ENCODE measurements at places on chromosomes 3 and 15.

GRCh38 chr3:47577583-47578118, 1.0 kb downstream of the CSPG5 start:
- DNase-seq, result peak; percentile 38

DNA sequence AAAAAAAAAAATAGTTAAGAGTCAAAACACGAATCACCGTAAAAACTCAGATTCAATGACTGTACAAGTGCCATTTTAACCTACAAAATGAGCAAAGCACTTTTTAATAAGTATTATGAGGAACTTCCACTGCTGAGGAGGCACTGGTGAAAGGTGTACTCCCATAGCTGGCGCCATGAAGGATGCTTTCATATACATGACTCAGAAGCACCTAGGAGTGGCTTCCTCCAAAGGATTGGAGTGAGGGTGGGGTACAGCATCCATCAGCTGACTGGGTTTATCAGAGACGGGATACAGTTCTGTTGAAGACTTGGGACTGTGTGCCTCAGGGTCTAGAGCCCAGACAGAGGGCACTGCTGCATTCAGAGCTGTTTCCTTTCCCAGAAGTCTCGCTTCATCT, 60.9 kb upstream of the MEX3B start:
- DNase-seq, result no peak

- DNase-seq, result no peak
Observed at GRCh38 chr3:99330924-99331532, 307.4 kb upstream of the COL8A1 start.

DNA sequence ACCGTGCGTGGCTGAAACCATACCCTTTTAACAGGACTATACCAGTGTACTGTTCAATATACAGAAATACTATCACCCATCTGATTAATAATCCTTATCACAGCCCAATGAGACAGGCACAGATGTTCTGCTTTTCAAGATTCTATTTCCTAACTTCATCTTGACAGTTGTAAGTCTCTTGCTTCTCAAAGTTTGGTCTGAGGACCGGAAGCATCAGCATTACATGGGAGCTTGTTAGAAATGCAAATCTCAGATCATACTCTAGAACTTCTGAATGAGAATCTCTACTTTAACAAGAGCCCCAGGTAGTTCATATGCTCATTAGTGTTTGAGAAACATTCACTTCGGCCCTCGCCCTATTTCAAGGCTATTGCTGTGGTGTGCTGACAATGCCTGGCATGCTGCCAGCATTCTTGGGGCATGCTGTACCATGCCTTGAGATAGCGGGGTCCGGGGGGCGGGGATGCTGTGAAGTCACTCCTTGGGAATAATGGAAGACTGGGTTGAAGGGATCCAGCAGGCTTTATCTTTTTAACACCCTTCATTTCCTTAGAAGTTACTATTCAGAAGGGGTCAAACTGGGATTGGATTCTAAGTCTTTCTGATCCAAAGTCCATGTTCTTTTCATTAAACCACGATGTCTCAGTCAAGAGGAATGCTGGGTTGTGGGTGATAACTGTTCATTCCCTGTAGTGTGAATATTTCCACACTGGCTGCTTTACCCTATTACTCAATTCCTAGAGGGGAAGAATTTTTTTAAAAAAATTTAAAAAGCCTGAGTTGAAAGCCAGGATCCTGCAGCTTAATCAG, 194.7 kb downstream of the LPP start:
- peak; percentile 65 for DNase-seq

DNA sequence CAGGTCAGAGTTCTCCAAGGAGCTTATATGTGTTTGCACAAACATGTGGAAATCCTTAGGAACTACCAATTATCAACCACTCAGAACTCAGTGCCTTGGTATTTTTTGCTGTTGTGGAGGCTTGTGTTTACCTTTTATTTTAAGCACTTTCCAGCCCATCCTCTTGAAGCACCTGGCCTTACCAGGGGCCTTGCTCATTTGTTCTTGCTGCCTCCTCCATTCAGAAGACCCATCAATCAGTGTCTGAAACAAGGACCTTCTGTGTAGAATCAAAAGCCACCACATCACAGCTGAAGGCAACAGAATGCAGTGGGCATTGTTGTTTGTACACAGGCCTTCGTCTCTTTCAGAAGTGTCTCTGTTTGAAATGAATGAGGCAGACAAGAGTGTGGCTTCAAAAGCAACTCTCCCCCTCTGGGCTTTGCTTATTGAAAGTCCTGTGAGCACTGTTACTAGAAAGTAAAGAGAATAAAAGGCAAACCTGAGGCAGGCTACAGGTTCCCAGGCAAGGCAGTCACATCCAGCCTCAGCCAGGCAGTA, 24.5 kb upstream of the LIPC start:
- DNase-seq, result no peak

DNA sequence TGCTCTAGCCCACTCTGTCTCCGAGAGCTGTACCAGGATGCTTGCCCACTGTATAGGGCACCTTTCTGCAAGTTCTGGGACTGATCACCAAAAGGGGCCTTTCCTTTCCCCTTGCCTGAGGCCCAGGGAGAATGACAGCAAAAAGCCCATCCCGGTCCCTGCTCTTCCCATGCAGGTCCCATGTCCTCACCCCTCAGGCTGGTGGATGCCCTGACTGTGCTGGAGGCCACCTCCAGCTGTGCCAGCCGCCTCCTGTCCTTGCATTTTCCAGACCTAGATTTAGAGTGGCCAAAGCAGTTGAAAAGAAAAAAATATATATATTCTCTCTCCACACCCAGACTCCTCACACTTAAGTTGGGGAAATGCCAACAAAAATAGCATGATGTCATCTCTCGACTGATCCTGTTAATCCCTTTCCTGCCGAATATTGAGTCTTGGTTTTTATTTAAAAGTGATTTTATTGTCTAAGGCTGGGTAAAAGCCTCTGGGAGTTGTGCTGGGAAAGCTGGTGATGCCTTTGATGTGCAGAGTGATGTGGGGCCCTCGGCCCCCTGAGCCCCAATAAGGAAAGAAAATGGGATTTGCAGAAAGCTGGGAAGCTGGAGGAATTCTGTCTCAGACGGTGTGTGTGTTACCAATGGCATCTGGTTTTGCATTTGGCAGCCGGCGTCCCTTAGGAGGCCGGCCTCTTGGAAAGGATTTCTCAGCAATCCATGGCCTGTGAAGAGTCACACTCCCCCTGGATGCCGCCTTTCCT, 29.3 kb upstream of the TPM1 start:
- DNase-seq, result no peak

DNA sequence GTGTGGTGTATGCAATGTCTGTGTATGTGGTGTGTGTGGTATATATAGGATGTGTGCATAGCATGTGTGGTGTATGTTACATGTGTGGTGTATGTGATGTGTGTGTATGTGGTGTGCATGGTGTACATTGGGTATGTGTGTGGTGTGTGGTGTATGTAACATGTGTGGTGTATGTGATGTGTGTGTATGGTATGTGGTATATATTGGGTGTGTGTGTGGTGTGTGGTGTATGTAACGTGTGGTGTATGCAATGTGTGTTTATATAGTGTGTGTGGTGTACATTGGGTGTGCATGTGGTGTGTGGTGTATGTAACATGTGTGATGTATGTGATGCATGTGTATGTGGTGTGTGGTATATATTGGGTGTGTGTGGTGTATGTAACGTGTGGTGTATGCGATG, 41.9 kb downstream of the ARRDC4 start:
- no peak for DNase-seq

DNA sequence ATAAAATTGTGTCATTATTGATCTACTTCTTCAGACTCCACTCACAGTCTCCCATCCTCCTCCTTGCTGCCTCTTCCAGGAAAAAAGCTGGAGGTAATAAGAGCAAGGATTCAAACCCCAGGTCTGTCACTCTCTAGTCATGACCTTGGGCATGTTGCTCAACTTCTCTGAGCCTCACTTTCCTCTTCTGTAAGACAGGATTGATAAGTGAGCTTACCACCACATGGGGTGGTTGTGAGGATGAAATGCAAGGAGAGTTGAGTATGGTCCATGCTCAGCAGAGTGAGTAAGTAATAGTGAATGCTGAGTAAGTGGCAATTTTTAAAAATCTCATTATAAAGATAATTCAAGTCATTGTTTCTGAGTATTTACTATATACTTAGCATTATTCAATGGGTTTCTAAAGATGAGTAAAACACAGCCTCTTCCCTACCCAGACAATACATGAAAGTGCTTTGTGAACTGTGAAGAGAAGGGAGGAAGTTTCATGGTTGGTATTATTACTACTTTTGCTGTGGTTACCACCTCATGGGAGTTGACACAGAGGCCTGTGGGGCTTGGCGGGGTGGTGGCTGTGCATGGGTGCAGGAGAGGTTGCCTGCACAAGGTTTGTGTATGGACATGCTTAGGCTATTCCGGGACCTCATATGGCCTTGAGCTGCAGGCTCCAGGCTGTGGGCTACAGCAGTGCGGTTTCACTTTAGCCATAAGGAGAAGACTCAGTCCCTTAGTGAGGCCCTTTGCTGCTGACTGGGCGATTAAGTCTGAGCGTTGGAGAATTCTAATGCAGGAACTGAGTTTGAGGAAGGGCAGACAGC, 30.0 kb downstream of the SLC6A11 start:
- peak; percentile 90 for DNase-seq

GRCh38 chr3:168061332-168061996, 34.3 kb downstream of the GOLIM4 start:
- DNase-seq, result no peak

DNA sequence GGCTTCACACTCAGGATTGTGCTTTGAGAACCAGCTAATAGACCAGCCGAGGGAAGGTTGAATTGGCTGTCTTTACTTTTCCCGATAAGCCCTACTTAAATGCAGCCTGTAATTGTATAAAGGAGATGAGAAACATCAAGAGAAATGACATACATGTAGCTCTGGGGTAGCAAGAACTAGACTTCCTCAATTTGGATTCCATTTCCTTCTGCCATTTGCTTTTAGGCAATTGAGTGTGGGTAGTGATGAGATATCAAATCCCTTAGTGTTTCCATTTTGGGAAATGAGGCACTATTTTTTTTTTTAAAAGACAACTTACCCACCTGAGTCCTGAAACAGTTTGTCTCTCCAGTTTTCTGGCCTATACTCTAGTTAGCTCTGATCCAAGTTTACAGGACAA, 2.2 kb downstream of the INAFM2 start:
- DNase-seq, result peak; percentile 47

GRCh38 chr3:105865016-105865623, 3.7 kb downstream of the CBLB start:
- no peak for DNase-seq

DNA sequence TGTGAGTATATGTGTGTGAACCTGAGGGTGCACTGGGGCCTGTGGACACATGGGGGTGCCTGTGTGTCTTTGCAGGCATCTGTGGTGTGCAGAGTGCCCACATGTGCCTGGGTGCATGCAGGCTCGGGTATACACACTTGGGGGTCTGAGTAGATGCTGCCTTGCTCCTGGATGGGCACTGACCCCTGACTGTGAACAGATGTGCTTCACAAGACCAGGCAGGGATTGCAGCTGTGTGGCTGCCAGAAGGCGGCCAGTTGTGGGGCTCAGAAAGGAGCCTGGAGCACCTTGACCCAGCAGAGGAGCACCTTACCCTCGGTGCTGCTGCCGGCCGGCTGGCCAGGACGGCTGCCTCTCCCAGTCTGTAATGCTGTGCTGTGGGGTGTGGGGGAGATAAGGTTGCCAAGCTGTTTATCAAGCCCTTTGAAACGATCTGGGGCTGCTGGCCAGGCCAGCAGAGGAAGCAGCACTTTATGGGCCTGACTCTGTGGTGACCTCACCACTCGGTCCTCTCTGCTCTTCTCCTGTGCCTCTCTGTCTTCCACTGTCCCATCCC, 55.5 kb upstream of the MRPS22 start:
- no peak for DNase-seq

GRCh38 chr15:42939841-42940240, 19.3 kb upstream of the TTBK2 start:
- DNase-seq, result no peak

DNA sequence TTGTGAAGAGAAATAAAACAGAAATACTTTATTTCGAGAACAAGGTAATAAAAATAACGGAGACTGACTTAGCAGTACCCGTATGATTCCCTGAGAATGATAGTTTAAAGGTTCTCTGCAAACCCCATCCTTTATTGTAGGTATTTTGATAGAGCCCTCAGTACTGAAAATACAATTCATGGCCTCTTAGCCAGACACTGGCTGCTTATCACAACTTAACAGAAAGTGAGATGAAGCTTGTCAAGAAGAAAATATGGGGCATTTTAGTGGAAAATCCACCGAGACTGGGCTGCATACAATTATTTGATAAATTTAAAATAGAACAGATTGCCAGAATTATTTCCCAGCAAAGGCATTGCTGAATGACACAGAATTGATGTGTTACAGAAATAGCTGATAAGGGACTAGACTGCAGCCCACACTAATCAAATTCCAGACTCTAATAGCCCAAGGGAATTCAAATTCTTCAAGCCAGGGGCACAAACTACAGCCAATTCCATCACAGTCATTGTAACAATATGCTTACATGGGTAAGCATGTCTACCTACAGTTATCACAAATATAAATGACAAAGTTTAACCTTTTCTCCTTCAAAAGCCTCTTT, 521.9 kb downstream of the PLOD2 start:
- no peak for DNase-seq

- DNase-seq, result peak; percentile 73
Observed at GRCh38 chr15:66673410-66674322, 28.4 kb upstream of the SMAD6 start.

GRCh38 chr15:55770261-55770660, 27.3 kb upstream of the PRTG start:
- DNase-seq, result no peak

- no peak for DNase-seq
Observed at GRCh38 chr3:177783338-177783737, 586.1 kb upstream of the TBL1XR1 start.

- DNase-seq, result peak; percentile 28
Observed at GRCh38 chr3:53156368-53156834, 4.6 kb upstream of the PRKCD start.

DNA sequence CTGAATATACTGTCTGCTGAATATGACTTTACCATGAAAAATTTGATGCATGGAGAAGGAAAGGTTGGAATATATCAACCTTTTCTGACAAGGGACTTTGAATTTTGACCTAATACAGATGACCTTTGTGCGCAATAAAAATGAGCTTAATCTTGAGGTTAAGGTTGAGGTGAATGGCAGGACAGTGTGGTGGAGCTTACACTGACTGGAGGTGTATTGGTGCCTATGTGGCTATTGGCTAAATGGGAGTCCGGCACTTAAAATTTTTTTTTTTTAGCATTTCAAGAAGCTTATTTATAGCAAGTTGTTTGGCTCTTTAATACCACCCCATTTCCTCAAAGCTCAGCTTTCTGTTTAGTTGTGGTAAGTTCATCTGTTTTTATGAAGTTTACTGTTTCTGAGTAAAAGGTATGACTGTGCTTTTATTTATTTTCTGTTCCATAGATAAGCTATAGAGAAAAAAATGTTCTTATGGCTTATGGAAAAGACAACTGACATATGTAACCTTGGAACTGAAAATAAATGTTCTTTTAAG, 15.2 kb downstream of the CDIN1 start:
- no peak for DNase-seq

GRCh38 chr15:65576664-65577063, 34.3 kb downstream of the INTS14 start:
- DNase-seq, result no peak
